Mammary microvascular endothelial cell (primary cell): ENCODE measurements at places on chromosomes 1 and 21. TPM values are rescaled to one million over a fixed set of nuclear protein-coding genes. Genes with fewer than 3 reads are reported as not detected.

The INSRR gene
- not detected in 2 replicates for total RNA-seq

The ACTRT2 gene
- total RNA-seq: not detected in 2 replicates

The KLHL21 gene
- 42.4 and 44.2 TPM in 2 replicates for total RNA-seq

The OR2T33 gene
- not detected in 2 replicates for total RNA-seq

The PIK3C2B gene
- 13.1 and 18.1 TPM in 2 replicates for total RNA-seq

The IL20 gene
- total RNA-seq: not detected in 2 replicates

The RABGAP1L gene
- total RNA-seq: 12.3 and 14.7 TPM in 2 replicates

The RGSL1 gene
- not detected in 2 replicates for total RNA-seq

The PDZK1IP1 gene
- total RNA-seq: 0.13 and 0.30 TPM in 2 replicates

The CNST gene
- 13.3 and 16.3 TPM in 2 replicates for total RNA-seq

The LCE1F gene
- not detected in 2 replicates for total RNA-seq

The KRTAP11-1 gene
- not detected in 2 replicates for total RNA-seq

The REN gene
- 0.39 and 0.40 TPM in 2 replicates for total RNA-seq

The GABRD gene
- total RNA-seq: 0.07 and 0.15 TPM in 2 replicates

The GJA8 gene
- not detected in 2 replicates for total RNA-seq

The FCGR2B gene
- total RNA-seq: not detected in 2 replicates

The SPRR2E gene
- total RNA-seq: not detected in 2 replicates

The DNASE2B gene
- not detected in 2 replicates for total RNA-seq

The ARPC5 gene
- 196 and 219 TPM in 2 replicates for total RNA-seq

The KCNK2 gene
- total RNA-seq: not detected in 2 replicates

The LDLRAD2 gene
- not detected in 2 replicates for total RNA-seq

The PCBP3 gene
- total RNA-seq: not detected in 2 replicates

The PRAMEF25 gene
- total RNA-seq: not detected in 2 replicates

The S100A16 gene
- total RNA-seq: 728 and 751 TPM in 2 replicates

The PANK4 gene
- 25.0 and 32.5 TPM in 2 replicates for total RNA-seq

The FCGR3A gene
- not detected in 2 replicates for total RNA-seq

The BRINP3 gene
- not detected in 2 replicates for total RNA-seq

The FAM72C gene
- 1.9 and 2.9 TPM in 2 replicates for total RNA-seq

The TAL1 gene
- 25.1 and 25.8 TPM in 2 replicates for total RNA-seq

The CD1B gene
- not detected in 2 replicates for total RNA-seq

The TNFRSF25 gene
- 8.5 and 11.4 TPM in 2 replicates for total RNA-seq

The SERPINC1 gene
- 0.10 TPM in 1 of 2 replicates, not detected in the other for total RNA-seq

The OLFM3 gene
- total RNA-seq: not detected in 2 replicates

The BEND5 gene
- 3.9 TPM in 1 of 2 replicates, not detected in the other for total RNA-seq

The CFHR4 gene
- not detected in 2 replicates for total RNA-seq

The TTC34 gene
- total RNA-seq: 0.05 and 0.13 TPM in 2 replicates

The MEX3A gene
- total RNA-seq: 1.8 and 2.8 TPM in 2 replicates

The KRTAP19-1 gene
- total RNA-seq: not detected in 2 replicates

The C1orf141 gene
- not detected in 2 replicates for total RNA-seq

The LYPD8 gene
- total RNA-seq: not detected in 2 replicates

The CELA3B gene
- total RNA-seq: not detected in 2 replicates

The VTCN1 gene
- total RNA-seq: not detected in 2 replicates

The ACOT11 gene
- 3.3 and 5.1 TPM in 2 replicates for total RNA-seq
